ENCODE measurements at places on chromosomes 1 and 21.

GRCh38 chr1:241457421-241457820 is 62.1 kb downstream of the FH start:
- DNase-seq: no peak

- no peak for DNase-seq
Observed at GRCh38 chr1:180112984-180113647, 41.6 kb upstream of the QSOX1 start.

DNA sequence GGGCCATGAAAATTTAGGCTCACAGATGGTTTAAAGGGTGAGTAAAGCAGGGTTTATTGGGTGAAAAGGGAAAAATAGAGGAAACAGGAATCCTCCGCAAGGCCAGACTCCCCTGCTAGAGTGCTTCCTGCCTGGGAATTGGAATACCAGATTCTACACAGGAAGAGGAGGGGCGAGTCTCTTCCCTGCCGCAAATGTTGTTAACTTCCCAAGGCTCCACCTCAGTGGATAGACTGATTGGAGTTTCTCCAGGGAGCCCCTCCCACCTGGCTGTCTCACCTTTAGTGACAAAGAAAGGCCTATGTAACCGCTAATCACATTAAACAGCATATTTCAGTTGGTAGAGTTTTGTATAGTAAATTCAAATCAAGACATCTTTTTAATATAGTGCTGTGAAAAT is 1450.1 kb downstream of the KCNT2 start:
- DNase-seq: no peak

GRCh38 chr1:214537219-214537618 is 14.2 kb downstream of the PTPN14 start:
- DNase-seq: no peak

- DNase-seq: no peak
Observed at GRCh38 chr1:20207546-20207945, 21.2 kb upstream of the PLA2G2C start.

- DNase-seq: no peak
Observed at GRCh38 chr1:53687426-53687825, 51.5 kb downstream of the GLIS1 start.

GRCh38 chr1:65141394-65141793 is 6.6 kb upstream of the AK4 start:
- DNase-seq: no peak

GRCh38 chr21:14523234-14523633 is 22.9 kb downstream of the SAMSN1 start:
- DNase-seq: no peak

All from sigmoid colon (tissue), 7 donors.